ENCODE measurements at places on chromosomes 11 and 22.
A peak's percentile ranks its signal among the peaks of the same experiment; 100 is the strongest.

DNA sequence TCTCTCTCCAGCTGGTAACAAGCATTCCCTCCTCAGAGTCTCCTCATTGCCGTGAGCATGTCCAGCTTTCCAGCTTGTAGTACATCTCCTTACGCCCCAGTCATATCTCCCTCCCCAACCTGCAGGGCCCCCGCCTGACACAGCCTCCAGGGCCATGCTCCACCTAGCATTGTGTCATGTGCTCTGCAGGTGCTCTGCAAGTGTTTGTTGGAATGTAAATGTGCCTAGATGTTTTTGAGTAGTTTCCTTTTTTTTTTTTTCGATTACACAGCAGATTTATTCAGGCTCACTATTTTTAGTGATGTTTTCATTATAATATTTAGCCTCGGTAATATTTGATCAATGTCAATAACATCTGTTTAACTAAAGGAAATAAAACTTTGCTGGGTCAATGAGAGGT, 82.5 kb downstream of the NCAM1 start:
- no peak for DNase-seq

DNA sequence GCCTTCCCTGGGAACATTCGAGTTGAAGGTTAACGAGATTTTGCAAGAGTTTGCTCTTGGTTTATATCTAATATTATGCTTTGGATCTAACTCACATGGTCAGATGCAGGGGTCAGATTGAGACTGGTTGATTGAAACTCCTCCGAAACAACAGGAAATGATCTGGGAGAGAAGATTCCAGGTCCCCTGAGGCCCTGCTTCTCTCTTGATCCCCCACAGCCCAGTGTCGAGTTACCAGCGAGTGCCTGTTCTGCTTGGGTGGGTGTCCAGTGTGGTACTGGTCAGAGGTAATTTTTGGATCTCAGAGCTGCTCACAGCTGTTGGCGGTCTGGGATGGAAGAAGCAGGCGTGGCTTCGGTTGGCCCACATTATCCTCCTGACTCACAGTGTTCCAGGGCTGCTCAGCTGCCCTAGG, 9.2 kb downstream of the FBLN1 start:
- no peak for DNase-seq

DNA sequence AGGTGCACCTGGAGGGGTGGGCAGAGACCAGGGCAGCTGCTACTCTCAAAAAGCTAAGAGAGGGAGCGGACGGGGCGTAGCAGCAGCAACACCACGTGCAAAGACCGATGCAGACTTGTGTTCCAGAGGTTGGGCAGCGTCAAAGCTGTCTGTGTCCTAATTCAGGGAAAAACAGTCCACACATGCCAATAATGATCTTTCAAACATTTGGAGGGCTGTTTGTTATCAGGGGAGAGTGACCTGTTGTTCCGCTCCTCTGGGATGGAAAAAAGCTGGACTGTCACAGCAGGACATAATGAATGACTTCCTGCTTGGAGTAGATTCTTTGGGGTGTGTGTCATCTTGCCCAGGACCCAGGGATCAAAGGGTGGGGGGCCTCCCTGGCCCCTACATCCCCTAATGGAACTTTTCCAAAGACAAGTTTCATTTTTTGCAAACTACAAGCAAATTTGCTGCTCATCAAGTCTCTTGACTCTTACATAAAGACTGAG, 6.2 kb upstream of the FBLN1 start:
- no peak for DNase-seq

DNA sequence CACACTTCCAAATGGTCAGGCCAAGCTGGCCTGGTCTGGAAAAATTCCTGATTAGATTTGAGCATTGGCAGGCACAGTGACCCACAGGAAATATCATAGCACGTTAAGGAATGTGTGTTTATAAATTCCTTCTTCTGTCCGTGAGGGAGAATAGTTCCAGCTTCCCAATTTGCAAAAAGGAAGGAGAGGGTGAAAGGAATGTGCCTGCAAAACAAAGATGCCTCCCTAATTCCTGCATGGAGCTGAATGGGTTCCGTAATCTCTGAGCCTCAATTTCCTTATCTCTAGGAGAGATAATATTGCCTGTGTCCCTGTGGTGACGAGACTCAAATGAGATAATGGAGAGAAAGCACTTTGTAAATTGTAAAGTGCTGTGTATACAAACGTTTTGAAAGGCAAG, 105.1 kb downstream of the FEZ1 start:
- DNase-seq, result no peak

- peak; percentile 15 for DNase-seq
Observed at GRCh38 chr11:125348674-125349309, 147.3 kb downstream of the FEZ1 start.

GRCh38 chr11:14288189-14288935, 70.6 kb downstream of the RRAS2 start:
- no peak for DNase-seq
